ENCODE measurements at places on chromosomes 2 and 18.

DNA sequence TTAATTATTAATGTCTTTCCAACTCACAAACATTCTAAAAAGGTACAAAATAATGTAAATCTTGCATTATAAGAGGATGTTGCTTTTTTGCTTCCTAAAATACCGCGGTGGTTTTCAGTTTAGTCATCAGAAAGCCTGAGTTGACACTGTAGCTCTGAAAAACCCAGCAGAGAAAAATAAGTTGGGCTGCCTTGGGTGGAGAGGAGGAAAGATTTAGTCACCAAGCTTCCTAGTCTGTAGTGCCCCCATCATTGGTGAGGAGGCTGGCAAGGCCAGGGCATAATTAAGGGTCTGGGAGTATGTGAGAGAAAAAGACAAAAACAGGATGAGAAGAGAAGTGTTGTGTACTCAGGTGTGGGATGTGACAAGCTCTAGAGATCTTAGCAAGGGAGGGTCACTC, 5.7 kb downstream of the PTPRM start:
- no peak for DNase-seq

GRCh38 chr2:99956232-99957030, 186.0 kb downstream of the AFF3 start:
- no peak for DNase-seq

GRCh38 chr2:145622285-145622684, 1102.4 kb upstream of the ZEB2 start:
- no peak for DNase-seq

DNA sequence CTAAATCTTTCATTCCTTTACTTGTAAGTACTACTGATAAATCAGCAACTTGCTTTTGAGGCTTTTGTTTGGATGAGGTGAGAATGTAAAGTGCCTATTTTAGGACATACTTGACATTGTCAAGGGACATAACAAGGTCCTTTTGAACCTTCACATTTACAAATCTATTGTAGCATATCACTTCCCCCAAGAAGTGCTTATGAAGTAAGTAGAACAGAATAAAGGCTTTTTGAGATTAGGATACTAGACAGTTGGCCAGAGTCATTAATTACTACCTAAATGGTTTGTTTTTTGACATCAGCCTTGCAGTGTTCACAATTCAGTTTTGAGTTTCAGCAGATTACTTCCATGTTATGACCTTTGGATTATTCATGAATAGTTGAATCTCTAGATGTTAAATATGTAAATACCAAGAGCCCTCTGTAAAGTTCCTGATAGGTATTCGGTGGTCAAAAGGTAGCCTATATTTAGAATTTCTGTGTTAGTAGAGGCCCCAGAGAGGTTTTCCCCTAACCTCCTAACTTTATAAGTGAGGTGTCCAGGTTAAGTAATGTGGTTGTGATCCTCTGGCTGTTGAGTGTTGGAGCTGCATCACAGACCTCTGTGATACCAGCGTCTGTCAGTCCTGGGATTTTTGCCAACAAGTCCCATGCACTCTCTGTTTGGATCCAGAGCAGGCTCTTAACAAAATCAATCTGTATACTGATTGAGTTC, 67.2 kb downstream of the LCLAT1 start:
- DNase-seq: no peak

DNA sequence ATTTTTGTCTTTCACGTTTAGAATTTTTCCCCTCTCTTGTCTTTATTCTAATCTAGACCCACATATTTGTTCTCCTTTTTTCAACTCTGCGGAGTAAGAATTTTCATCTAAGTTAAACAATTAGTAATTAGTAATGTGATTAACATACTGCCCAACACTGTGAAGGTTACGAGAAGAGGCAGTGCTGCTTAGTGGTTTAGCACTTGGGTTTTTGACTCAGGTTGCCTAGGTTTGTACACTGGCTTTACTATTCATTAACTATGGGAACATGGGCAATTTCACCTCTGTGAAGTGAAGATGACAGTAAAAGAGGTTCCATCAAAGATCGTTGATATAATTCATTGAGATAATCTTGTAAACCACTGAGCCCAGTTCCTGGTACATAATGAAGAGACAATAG, 82.2 kb upstream of the PNPT1 start:
- DNase-seq: no peak

- peak; percentile 11 for DNase-seq
Measured at GRCh38 chr18:36589857-36590543, 238.8 kb downstream of the TPGS2 start.

GRCh38 chr2:130921164-130921476, 84.4 kb downstream of the ARHGEF4 start:
- DNase-seq: no peak

DNA sequence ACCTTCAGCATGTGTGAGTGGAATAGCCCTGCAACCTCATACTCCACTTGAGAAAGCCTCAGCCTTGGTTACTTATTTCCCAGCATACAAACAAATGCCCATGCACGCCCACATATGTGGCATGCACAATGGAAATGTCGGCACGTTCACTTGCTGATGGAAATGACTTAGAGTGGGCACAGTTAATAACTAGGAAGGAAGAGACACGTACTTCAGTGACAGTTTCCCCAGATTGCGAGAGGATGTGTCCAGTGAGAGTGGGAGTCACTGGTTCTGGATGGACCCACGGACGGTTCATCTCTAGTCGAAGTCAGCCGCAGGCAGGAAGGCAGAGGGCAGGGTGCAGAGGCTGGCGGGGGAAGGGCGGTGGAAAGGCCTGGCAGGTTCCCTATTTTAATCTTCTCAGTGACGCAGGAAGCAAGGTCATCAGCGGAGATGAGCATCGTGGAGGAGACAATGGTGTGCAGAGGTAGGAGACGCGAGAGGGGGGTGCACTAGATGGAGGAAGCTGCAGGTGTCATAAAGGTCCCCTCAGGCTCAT, 350.7 kb upstream of the MYT1L start:
- DNase-seq: no peak

Measured in kidney glomerular epithelial cell (primary cell).